Vagina (tissue), 2 donors: ENCODE measurements at places on chromosomes 6 and 20.

GRCh38 chr20:32980131-32980941, 23.9 kb downstream of the SUN5 start:
- no peak for DNase-seq

DNA sequence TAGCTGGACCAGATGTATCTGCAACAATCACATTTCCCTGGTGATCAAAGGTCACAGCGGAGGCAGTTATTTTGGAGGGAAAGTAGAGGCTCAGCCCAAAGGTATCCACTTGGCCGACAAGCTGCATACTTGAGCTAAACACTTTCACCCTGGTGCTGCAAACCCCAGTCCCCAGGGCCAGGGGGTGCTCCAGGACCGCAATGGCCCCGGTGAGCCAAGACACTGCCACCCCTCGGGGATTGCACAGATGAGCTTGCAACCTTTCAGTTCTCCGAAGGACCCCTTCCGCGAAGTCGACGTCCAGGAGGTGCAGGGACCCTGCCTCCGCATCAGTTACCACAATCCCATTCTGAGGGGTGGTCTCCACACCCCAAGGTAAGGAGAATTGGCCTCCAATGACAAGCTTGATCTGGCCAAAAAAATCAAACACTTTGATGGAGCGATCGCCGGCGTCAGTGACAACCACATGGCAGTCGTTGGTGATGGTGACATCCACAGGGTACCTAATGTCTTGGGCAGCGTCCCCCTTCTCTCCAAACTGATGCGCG, 823 bp downstream of the NHLRC1 start:
- no peak for DNase-seq

DNA sequence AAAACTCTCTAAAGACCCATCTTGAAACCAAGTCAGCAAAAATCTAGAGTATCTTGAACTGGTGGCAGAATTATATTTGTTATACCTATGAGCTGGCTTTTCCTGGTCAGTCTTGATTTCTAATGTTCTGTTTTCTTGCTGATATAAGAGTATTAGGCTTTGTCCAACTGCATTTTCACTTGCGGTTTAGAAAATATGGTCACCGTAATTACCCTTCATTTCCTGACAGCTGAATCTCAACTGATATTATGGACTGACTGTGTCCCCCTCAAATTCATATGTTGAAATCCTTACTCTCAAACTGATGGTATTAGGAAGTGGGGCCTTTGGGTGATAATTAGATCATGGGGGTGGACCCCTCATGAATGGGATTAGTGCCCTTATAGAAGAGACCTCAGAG, 72.1 kb downstream of the TXLNB start:
- no peak for DNase-seq

DNA sequence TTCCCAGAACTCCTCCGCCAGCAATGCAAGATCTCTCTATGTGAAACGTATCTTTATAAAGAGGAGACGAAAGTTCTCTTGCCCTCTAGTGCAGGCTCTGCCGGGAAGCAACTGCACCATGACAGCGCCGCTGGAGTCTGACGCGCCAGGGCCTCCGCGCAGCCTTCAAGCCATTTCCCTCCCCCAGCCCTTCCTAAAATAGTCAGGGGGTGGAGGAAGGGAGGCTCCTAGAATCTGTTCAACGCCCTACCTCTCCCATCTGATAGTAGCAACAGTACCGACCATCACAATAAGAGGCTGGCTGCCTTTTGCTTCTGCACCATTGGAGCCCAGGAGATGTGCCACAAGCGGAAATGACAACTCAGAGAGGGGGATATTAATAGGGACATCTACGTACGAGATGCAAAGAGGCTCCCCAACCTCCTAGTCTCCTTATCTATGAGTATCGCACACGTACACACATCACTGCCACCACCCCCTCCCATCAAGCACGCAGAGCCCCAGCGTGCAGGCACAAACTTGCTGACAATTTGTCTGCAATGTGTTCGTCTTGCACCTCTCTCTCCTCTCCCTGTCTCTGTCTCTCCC, 1.0 kb downstream of the SYNE1 start:
- no peak for DNase-seq

GRCh38 chr20:13301596-13301995, 80.5 kb downstream of the ISM1 start:
- no peak for DNase-seq

DNA sequence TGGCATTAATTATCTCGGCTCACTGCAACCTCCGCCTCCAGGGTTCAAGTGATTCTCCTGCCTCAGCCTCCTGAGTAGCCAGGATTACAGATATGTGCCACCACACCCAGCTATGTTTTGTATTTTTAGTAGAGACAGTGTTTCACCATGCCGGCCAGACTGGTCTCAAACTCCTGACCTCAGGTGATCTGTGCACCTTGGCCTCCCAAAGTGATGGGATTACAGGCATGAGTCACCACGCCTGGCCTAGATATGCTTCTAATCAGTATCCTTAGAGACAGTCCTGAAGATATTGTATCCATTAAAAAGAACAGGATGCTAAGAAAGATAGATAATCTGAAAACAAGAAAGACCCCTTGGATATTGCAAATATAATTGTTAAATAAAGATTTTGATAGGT, 3.1 kb upstream of the IPCEF1 start:
- DNase-seq: no peak

GRCh38 chr6:24777227-24777626, 2.5 kb downstream of the GMNN start:
- no peak for DNase-seq

GRCh38 chr6:37576336-37576737, 76.6 kb upstream of the CCDC167 start:
- DNase-seq: no peak

GRCh38 chr6:113411011-113411410, 446.1 kb upstream of the MARCKS start:
- DNase-seq: no peak

DNA sequence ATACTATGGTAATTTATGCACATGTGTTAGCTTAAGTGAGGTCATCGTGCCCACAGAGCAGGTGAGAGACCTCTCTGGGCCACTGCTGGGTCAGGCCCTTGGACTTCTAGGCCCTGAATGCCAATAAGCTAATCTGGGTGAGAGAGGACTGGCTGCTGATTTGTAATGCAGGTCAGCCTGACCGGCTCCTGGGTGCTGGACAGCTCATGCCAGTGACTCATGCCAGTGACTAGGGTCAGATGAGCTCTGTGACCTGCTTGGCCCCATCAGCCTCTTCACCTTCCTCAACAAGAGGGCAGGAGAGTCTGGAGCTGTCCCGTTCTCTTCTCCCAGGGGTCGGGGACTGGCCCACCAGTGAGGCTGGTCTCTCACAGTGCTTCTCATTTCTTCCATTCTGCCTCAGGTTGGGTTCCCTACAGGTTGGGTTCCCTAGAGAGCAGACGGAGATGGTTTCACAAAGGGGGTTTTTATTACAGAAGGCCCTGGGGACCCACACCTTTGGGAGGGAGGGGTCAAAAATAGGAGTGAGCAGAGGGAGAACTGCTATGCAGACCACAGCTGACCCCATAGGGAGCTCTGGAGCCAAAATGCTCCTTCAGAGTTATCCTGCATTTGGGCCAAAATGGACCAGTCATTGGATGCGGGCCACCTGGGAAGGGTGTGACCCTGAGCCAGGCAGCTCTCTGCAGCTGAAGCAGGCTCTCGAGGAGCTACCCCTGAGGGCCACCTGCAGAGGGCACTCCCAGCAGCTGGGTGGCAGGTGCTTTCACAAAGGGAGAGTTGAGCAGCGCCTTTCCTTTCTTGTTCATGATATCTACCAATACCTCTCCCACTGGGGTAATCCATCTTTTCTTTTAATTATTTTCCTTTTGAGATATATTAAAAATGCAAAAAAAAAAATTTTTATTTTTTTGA, 2.2 kb upstream of the OXT start:
- no peak for DNase-seq

DNA sequence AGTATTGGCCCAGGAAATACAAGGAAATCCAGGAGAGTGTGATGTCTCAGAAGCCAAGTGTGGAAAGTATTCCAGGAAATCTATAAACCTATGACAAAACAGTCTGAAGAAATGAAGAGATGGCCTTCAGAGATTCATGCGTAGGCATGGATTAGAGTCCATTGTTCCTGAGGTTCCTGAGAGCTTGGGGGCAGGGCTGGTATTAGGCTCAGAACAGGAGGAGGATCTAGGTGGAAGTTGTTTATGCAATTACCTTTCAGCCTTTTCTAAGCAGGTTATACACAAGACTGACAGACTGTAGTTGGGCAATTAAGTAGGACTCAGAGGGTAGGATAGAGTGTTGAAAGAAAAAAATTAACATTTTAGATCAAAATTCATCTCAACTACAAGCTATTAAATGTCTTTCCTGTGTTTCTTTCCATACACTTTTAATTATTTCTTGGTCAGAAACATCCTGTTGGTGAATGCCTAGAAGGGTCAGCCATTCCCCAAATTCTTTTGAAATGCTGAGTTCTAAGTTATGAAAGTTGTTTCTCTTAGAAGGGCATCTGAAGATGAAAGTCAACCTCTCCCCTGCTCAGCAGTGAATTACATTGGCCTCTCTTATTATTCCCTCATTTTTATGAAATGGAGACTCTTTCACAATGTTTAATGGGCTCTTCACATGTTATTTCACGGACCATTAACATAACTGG, 201.2 kb upstream of the MYLIP start:
- DNase-seq: no peak

GRCh38 chr20:32358632-32358882, 426 bp downstream of the ASXL1 start:
- no peak for DNase-seq

DNA sequence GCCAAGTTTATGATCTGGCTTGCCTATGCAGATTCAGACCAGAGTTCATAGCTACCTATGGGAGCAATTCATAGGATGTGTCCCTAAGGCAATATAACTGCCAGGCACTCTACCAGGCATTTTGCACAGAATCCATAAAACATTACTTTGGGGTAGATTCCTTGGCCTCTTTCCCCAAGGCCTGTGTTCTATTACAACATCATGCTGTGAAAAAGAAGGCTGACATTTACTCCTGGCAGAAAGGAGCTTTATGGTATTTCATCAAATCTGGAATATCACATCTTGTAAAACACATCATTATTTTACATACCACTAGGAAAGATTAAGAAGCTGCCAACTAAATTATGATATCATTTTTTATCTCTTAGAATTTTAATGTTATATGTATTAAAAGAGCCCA, 287.0 kb upstream of the MARCKS start:
- no peak for DNase-seq

GRCh38 chr6:88013015-88013414, 34.6 kb upstream of the SPACA1 start:
- DNase-seq: no peak

- no peak for DNase-seq
Measured at GRCh38 chr6:44598679-44599078, 211.2 kb downstream of the CDC5L start.

DNA sequence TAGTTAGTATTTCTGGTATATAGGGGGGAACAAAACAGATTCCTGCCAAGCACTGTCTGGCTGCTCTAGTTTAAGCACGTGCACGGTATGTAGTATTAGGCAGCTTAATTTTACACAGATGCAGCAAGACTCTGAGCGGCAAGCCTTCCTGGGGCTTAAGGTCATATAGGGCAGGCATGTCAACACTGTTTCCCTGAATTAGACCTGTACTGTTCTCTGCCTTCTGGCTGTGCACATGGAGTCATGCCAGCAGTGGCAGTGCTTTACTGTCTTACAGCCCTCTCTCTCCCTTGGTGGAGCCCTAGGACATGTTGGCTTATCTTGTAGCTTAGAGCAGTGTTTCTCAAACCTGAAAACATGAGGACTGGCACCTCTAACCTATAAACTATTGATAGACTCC, 56.6 kb downstream of the PHF20 start:
- no peak for DNase-seq

DNA sequence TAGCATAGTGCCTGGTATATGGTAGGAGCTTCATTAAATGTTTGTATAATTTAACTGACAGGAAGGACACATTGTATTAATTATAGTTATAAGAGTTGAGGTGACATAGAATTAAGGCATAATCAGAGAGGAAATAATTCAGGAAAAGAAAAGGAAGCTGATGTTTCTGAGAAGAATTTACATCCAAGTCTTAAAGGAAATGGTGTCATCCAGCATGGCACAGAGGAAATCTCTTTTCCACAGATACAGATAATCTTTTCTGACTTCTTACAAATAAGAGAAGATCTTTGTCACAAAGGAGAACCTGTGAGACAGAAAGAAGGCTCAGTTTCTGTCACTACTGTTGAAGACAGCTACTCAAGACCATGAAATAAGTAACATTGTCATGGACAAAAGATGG, 222.5 kb downstream of the GJA1 start:
- DNase-seq: no peak

GRCh38 chr6:96704713-96705112, 132.6 kb downstream of the GPR63 start:
- DNase-seq: no peak

GRCh38 chr20:22394583-22394982, 189.8 kb downstream of the FOXA2 start:
- no peak for DNase-seq

GRCh38 chr6:55705451-55706440, 126.8 kb upstream of the HMGCLL1 start:
- no peak for DNase-seq

- DNase-seq: no peak
Measured at GRCh38 chr6:18668994-18669393, 281.8 kb downstream of the RNF144B start.

DNA sequence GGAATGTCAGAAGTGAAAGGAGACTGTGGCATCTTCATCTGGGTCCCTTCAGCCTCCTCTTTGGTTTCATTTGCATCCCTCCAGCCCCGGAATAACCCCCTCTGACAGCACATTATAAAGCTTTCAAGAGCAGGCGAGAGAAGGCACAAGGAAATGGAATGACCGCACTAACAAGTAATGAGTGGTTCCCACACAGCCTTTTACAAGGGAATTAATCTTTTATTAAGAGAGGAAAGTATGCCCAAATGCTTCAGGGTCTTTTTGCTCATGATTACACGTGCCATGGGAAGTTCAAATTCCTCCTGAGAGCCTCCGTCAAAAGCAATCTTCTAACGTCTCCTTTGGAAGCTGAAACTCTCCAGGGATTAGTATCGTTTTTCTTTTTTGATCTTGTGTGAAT, 347.0 kb downstream of the BTBD3 start:
- no peak for DNase-seq
